ENCODE measurements at places on chromosomes 7 and 10.

GRCh38 chr10:32911285-32912016 is 46.6 kb downstream of the ITGB1 start:
- DNase-seq: no peak

DNA sequence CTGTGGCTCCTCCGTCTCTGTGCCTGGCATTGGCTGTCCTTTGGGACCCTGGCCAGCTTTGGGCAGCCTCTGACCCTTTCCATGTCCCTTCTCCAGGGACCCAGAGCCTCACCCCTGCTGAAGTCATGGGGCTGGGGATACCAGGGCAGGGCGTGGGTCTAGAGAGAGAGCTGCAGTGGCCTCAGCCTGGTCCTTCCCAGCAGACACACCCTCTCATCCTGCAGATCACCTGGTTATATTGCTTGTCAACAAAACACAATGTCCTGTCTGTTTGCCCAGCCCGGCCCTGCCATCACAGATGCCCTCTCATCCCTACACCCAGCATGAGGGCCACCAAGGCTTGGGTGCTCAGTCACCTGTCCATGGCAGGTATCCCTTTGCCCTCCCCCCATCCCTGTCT is 1.8 kb downstream of the MUC17 start:
- no peak for DNase-seq

DNA sequence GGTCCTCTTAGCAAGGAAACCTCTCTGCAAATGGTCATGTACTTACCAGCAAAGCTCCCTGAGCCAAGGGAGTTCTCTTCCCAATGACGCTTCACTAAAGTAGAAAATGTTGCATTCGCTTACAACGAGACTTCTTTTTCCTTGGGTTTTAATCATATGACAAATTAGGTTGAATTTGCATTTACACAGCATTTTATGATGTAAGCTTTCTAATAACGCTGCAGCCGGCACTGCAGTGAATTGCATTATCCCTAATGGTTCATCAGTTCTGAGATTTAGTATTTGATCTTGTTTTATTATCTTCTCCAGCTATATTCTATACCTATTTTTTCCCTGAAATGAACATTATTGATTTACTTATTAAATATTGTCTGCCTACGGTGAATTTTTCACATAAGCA is 339.3 kb upstream of the PFKP start:
- DNase-seq: no peak

GRCh38 chr7:68030530-68030929 is 1033.9 kb downstream of the TYW1 start:
- no peak for DNase-seq

DNA sequence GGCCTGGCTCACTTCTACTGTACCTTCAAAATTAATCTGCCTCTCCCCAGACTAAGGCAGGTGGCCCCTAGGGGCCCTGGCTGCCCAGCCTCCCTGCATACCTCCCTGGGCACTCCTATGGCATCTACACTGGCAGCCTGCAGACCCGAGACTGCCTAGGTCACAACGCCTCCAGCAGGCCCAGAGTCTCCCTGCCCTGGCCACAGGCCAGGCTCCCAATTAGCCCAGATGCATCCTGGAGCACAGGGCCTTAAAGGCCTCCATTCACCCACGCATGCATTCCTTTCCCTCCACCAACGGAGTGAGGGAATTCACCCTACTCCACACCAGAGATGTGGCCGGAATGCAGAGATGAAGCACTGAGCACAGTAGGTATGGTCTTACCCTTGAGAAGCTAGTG is 1.9 kb downstream of the CHAT start:
- peak; percentile 5 for DNase-seq

DNA sequence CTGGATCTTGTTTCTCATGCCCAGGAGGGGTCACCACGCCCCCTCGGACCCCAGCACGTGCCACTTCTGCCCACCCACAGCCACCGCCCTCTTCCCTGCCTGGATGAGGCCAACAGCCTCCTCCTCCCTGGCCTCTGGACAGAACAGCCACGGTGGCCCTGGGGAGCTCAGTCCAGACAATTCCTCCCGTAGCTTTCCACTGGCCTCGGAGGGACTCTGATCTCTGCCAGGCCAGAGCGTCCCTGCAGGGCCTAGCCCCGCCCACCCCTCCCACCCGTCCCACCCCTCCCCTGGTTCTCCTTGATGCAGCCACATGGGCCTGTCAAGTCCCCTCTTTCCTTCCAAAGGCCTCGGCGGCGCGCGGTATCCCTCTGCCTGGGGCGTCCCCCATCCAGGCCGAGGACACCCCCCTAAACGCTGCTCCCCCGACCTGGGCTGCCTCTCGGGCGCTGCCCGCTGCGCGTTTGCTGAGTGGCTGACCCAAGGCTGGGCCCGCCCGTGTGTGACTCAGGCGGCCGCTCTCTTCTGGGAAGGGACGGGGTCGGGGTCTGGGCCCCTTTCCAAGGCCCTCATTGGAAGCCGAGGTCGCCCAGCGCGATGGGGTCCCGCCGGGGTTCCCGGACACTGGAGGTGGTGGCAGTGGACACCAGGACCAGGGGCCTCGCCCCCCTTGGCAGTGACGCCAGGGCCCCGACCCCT is 557 bp downstream of the TMEM120A start:
- DNase-seq: peak; percentile 61

DNA sequence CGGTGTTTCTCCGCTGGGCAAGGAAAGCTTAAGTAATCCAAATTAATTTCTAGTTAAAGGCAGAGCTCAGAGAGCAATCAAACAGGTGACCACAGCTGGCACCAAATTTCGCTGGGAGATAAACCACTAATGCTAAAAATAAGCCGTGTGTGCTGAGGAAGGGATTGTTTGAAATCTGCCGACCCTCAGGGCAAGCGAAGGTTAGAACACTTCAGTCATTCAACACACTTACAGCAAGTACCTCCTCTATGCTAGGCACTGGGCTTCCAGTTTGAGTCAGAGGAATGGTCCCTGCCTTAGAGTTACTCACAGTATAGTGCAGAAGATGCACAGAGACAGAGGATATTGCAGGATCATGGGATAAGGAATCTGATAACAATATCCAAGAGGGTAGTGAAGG is 467.9 kb upstream of the PODXL start:
- DNase-seq: no peak
